ENCODE measurements at places on chromosomes 13 and 19.
A peak's percentile ranks its signal among the peaks of the same experiment; 100 is the strongest.

DNA sequence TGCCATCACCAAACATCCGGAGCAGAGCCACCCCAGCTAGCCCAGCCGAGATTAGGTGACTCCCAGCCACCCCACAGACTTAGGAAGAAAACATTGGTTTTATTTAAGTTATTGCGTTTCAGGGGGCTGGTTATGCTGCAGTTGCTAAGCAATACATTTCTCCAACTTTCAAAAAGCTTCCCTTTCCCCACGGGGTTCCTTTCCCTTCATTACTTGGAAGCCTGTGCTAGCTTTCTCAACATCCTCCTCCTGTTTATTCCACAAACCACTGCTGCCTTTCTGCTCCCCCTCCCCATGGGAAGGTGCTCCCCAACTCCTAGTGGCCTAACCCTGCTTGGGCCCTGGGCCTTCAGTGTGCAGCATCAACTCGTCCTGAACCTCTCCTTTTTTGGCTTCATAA, 52.6 kb downstream of the CDADC1 start:
- DNase-seq: no peak

- peak; percentile 38 for DNase-seq
Measured at GRCh38 chr13:75760131-75761021, 124.2 kb downstream of the LMO7 start.

DNA sequence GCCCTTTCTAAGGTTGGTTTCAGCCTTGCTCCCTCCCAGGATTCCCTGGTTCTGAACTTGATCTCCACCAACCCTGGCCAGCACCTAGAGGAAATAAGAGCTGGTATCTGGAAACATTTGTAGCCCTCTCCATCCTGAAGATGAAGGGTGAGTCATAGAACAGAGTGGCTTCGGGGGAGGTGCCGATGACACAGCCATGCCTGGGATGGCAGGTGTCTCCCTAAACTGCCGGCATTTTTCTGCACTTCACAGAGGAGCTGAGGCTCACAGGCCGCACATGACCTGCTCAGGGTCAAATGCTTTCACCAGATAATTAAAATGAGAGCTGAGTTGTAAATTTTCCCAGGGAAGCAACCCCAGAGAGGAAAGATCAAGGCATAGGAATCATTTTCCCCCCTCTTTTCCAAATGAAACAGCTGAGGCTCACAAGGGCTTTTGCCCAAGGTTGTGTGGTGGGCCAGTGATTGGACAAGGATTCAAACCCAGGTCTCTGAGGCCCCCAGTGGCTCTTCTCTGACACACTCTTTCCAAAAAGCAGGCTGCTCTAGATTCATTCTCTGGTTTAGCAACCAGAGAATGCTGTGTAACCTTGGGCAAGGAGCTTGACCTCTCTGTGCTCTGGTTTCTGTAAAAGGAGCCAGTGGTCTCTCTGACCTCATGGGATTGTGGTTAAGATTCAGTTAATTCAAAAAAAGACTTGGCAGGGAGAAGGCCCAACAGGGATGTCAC, 1.2 kb upstream of the SLC25A42 start:
- DNase-seq: no peak

GRCh38 chr13:77477299-77477848, 58.1 kb upstream of the SCEL start:
- DNase-seq: no peak

DNA sequence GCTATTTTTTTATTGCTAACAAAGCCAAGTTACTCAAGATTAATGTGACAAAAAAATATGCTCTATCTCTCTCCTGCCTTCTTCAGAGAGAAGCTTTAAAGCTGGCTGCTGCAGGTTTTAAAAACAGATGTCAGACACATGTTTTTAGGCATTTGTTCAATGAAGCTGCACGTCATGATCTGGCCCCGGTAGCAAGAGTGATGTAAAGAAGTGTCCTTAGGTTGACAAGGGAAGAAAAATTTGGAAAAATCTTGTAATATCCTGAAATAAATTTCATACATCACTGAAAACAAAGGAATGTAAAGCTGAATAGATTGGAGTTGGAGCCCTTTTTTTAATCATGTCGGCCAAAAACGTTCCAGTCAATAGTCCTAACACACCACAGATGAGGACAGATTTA, 531.4 kb upstream of the NBEA start:
- no peak for DNase-seq

- no peak for DNase-seq
Measured at GRCh38 chr13:43266936-43267615, 243.7 kb downstream of the DNAJC15 start.

- DNase-seq: no peak
Measured at GRCh38 chr13:72523593-72523992, 203.8 kb downstream of the MZT1 start.

GRCh38 chr19:35628565-35629331, at the start of gene RBM42:
Gene RBM42 (plus strand): TSS chr19:35629036. CDS start chr19:35629154, 118 bp downstream.
- peak; percentile 96 for DNase-seq

- DNase-seq: no peak
Measured at GRCh38 chr13:39938596-39938995, 283.1 kb downstream of the COG6 start.

GRCh38 chr13:47250146-47250545, 353.3 kb upstream of the HTR2A start:
- no peak for DNase-seq

DNA sequence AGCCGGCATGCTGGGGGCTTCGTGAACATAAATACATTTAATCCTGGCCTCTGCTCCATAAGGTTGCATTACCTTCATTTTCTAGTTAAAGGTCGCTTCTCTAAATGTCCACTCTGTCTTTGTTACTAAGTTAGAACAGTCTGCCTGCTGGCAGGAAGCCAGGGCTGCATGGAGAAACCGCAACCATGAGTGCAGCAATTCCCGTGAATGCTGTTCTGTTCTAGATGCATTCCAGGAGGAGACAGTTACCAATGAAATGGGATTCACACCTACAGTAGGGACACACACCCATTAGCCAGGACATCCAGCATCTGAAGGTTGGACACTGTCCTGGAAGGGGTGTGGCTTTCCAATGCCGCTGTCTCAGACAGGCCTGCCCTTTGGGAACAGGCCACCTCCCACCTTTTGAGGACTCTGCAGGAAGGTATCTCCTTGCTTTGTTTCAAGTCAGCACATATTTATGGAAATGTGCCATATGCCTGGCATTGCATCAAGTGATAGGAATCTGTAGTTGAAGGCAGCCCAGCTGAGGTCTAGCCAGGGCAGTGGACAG, 129.7 kb downstream of the SLC7A1 start:
- no peak for DNase-seq

DNA sequence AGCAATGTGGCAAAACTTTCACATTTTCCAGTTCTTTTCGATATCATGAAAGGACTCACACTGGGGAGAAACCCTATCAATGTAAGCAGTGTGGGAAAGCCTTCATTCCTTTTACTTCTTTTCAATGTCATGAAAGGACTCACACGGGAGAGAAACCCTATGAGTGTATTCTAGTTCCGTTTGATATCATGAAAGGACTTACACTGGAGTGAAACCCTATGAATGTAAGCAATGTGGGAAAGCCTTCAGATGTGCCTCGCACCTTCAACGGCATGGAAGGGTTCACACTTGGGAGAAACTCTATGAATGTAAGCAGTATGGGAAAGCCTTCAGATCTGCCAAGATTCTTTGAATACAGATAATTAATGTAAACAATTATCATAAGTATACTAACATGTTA, 14.5 kb upstream of the ZNF763 start:
- no peak for DNase-seq

- no peak for DNase-seq
Measured at GRCh38 chr13:105611424-105611823, 924.0 kb downstream of the EFNB2 start.

DNA sequence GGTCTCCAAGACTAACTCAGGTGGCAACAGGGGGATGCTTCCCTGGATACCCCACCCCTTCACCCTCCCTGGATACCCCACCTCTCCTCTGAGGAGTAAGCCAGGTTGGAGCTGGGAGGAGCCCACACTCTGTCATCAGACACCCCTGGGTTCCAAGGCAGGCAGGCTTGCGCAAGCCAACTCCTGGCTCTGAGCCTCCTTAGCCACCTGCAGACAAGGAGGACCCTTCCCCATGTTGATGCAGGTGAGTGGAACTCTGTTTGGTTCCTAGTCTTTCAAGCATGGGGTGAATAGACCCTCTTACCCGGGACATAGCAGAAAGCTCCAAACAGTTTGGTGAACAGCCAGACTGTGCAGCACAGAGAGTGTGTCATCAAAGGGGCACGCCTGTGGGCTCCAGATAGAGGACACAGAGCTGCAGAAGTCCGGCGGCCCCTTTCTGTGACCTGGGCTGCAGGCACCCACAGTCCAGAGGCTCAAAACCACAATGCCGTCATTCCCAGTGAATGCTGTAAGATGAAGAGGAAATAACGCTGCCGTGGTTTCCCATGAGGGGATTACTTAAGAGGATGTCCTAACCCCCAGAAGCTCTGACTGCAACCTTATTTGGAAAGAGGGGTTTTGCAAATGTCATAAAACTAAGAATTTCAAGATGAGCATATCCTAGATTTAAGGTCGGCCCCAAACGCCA, 12.1 kb upstream of the HAS1 start:
- DNase-seq: no peak

GRCh38 chr13:104592127-104592526, 1525.9 kb upstream of the SLC10A2 start:
- no peak for DNase-seq

GRCh38 chr19:51258165-51259160, 7.6 kb downstream of the SIGLECL1 start:
- no peak for DNase-seq

DNA sequence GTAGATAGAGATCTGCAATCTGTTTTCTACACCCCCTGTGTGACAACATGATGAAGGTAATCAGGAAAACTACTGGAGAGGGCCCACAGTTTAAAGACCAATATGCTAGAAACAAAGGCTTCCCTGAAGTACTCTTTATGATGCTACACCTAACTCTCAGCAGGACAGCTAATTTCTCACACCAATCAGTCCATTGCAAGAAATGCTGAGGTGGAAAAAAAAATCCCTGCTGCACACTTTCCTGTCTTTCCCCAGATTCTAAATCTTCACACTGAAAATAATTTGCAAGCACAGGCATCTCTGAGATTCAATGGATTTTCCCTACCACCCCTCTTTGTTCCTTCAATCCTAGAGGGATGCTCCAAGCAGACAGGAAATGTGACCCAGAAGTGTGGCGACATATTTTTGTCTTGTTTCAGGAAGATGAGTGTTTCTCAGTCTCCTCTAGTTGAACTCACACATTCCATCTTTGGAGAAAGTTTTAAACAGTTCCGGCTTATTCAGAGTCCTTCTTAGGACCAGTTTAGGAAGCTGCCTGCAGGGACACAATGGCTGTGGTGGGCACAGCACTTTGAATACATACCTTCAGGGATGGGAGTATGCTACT, 671.6 kb downstream of the DIAPH3 start:
- no peak for DNase-seq

GRCh38 chr19:18941628-18942354, 774 bp upstream of the HOMER3 start:
- DNase-seq: no peak

DNA sequence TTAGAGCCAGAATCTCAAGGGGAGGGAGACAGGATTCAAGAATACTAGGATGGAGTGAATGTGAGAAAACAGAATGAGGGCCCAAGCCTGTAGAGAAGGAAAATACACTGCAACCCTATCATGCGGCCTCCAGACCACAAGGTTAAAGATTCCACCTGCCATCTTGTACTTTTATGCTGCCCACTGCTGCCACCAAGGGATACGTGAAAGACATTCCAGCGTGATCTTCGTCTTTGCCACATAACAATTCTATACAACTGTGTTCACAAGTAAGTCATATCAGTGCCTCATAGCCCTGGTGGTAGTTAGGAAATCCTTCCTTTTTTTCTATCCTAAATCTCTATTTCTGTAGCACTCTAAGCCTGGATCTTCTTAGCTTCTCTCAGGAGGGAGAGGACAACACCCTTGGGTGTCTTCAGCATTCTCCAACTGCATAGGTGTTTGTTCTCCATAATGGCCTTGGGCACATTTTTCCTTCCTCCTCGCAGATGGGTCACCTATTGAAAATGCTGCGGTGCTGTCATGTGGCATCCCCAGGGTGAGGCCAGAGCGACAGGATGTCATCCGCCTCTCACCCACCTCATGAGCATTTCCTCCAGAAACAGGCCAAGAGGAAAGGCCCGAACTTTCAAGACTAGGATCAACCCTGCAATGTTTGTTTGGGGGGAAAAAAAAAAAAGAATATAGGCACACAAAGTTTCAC, 13.6 kb downstream of the TPT1 start:
- peak; percentile 22 for DNase-seq

DNA sequence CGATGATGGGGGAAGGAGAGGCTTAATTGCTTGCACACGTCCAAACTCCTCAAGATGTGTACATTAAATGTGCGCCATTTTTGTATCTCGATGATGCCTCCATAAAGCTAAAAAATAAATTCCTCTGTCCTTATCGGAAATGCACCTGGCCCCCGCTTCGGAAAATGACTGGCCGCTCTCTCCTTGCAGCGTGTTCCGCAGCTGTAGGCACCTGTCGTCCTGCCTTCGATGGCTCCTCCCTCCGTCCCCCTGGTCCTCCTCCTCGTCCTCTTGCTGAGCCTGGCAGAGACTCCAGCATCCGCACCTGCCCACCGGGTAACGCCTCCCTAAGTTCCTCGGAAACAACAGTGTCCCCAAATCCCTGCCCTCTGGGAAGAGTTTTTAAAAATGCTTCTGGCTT, 1.1 kb downstream of the GALP start:
- no peak for DNase-seq

- DNase-seq: no peak
Measured at GRCh38 chr13:54185785-54186184, 1157.2 kb downstream of the OLFM4 start.

DNA sequence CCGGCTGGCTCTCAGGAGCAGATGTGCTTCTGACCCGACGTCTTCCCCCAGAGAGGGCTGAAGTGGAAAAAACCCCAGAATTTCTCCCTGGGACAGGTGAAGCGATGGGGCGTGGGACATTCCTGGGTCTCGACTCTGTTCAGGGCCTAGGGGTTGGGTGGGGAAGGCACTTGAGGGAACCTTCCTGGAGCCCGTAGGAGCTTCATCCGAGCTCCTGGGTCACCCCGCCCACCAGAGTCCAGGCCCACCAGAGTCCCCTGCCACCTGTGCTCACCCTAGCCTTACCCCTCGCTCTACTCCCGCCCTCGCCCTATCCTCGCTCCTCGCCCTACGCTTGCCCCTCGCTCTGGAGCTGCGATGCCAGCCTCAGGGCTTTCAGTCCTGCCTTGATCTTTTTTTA, 23.2 kb downstream of the EPN1 start:
- DNase-seq: no peak

All from CD4-positive, alpha-beta T cell treated with Interleukin-6 at 100 ng/mL for 8 hours (primary cell).